Effector CD4-positive, alpha-beta T cell (primary cell): ENCODE measurements at places on chromosomes 4 and X.

DNA sequence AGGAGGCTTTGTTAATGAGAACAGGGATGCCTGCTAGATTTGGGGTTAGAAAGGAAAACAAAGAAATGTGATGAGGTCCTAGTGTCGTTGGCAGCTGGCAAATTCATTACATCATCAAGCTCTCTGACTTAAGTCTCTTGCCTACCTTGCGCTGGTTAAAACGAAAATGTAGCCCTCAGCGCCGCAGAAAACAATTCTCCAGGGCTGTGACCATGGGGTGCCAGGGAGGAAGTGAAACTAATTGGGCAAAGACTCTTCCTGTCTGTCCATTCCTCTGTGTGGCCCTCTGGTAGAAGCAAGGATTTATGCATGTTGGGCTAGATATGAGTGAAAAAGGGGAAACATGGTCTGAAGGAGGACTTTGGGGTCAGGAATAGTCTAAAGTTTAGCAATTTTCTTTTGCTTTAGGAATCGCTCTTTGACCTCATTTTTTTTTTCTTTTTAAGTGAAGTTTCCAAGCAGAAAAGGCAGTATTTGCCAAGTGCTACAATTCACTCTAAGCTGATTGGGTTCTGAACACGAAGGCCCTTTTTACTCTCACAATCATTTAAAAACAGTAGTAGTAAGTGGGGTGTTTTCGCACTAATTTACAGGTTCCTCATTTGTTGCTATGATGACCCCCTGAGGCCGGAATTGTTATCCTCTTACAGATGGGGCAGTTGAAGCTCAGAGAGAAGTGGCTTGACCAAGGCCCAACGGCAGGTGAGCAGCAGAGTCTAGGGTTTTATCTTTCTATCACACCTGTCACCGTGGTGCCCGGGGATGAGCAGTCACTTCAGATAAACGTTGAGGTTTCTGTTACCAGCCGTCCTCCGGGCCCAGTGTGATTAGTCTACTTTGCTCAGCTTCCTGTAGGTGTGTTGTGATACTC lies 27.3 kb upstream of the CHRNA9 start:
- DNase-seq = peak; percentile 68

DNA sequence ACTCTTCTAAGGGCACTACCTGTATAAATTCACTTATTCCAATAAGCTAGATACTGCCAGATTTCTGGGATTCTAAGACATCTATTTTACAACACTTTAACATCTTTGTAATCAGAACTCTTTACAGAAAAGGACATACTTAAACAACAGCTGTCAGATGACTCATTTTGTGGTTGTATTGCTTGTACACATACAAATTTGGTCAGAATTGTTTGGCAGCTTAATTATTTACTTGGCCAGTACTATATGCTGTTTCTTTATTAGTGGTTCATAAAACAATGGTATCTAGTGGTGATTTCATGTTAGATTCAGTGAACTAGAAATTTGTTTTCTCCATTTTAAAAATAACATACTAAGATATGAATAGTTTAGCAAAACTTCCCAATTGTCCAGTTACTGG lies 27.2 kb downstream of the PALLD start:
- no peak for DNase-seq

- DNase-seq = no peak
These were observed 43.9 kb downstream of the MBNL3 start for GRCh38 chrX:132444936-132445335.

DNA sequence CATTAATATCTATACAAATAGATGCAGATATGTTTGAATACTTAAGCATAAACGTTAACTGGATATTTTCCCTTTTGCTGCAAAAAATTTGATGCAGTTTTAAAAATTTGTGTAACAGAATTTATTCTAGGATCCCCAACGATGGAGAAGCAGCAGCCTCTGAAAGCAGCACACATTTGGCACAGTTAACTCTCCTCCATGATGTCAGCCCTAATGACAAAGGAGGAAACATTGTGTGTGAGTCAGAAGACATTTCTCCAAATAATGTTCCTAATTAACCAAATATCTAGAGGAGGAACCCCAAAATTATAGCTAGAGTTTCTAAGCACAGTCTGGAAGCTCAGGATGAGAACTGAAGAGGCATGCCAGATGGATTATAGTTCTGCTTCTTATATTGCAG lies 281.9 kb upstream of the MAD2L1 start:
- no peak for DNase-seq

DNA sequence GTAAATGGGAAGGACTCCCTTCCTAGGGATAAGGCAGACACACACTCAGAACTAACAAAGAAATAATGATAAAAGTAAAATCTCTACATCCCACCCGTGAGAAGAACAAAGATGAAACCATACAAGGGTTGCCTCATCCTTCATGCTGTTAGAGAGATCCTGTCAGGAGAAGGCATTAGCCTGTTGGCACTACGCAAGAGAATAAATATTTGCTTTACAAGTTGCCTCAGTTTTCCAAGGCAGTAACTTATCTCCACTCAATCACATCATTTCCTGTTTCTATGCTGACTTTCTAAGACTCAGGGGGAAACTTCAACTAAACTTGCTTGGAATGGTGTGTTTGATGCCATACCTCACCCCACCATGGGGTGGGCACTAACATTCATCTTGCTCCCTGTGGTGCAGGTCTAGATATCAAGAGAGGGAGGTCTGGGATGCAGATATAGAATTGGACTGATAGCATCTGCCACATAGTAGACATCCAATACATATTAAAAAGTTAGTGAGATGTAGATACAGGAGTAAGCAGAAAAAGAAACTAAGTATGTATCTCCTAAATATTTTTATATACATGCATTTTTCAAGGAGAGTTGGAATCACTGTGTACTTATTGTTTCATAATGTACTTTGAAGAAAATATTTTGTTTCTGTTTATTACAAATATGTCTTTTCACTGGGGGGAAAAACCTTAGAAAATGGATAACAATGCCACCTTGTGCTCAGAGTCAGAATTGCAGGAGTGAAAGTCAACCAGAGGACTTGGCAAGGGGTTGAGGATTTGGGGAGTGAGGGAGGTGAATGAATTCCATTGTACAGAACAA lies 57.2 kb upstream of the BEX4 start:
- no peak for DNase-seq

DNA sequence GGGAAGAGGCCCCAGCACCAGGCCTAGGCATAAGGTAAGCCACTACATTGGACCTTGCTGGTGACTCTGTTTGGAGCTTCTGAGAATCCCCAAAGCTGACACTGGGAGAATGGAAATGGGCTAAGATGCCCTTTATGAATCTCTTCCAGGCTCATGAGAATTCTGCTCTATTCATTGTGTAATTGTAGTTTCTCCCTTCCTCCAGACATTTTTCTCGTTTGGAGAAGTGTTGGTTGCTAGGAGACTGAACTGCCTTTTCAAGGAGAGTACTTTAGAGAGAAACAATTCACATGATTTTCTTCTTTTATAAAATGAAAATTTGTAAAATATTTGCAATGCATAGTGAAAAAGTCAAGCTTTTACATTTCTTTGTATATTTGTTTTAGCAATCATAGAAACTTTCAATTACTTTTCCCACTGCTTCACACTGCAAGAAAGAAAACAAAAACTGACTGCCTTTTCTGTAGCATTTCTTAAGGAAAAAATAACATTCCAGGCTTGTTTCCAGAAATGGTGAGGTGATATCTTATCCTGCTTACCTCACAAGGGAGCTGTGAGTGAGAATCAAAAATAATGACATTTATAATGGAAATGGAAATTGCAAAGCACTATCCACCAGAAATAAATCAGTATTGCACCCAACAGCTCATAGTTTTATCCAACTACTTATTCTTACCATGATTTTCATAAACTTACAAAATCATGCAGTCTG lies 24.9 kb upstream of the DCHS2 start:
- no peak for DNase-seq

- no peak for DNase-seq
These were observed 33.6 kb upstream of the TADA2B start for GRCh38 chr4:7009564-7009963.

- no peak for DNase-seq
These were observed 76.0 kb upstream of the MXD4 start for GRCh38 chr4:2337896-2338295.

DNA sequence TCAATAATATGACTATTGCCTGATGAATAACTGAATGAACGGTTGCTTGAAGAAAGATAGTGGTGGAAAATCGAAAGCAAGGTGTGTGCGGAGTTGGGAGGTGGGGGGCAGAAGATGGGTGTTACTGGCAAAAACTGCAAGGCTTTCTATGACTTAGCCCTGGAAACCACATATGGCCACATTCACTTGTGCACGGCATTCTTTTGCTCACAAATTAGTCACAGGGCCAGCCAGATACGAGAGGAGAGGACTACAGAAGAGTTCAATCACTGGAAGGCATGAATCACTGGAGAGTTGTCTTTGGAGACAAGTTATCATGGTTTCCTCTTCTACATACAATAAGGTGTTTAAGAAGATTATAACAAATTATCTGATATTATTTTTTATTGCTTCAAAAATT lies 626.5 kb upstream of the CPEB2 start:
- DNase-seq = no peak

DNA sequence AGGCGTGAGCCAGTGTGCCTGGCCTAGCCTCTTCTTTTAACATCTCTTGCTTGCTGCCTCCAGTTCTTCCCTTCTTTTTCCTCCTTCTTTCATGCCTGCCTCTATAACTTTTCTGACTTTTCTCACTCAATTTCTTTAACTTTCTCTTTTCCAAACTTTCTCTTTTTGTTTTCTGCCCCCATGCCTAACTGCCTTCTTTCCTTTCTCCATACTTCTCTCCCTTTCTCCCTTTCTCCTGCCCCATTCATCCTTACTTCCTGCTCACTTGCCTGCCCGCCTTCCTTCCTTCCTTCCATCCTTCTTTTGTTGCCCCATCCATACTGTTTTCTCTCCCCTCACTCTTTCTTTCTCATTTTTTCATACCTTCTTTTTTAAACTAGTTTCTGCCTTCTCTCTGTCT lies 105.2 kb downstream of the RBMX2 start:
- DNase-seq = no peak

DNA sequence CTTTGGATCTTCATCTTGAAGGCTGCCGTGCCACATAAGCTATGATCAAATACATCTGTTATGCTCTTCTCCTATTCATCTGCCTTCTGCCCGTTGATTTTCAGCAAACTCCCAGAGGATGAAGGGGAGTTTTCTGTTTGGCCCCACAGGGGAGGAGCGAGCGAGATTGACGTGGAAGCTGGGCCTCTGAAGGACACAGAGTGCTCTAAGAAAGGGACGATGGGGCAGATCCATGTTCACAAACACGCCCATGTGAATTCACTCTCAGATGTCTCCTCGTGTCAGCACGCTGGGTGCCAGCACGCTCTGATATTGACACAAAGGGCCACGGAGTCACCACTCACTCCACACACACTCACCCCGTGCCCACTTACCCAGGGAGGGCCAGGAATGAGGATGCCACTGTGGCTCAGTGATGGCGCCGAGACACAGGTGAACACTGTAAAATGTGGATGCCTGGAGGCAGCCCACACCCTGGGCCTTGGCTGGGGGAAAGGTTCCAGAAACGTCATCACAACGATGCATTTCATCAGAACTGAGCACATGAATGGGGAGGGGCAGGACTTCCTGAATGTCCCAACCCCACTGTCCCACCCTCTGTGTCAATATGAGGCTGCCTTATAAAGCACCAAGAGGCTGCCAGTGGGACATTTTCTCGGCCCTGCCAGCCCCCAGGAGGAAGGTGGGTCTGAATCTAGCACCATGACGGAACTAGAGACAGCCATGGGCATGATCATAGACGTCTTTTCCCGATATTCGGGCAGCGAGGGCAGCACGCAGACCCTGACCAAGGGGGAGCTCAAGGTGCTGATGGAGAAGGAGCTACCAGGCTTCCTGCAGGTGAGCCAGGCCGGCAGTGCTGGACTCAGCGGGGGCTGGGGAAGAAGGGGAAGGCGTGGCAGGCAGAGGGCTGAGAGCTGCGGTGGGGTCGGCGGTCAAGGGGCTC lies at the start of gene S100P:
Gene S100P (plus strand): TSS at position 648 of the 946 bp plus-strand sequence. CDS start 55 bp downstream, at position 703.
- DNase-seq = no peak

GRCh38 chrX:21374163-21374993 lies at the start of gene CNKSR2:
Gene CNKSR2 (plus strand): TSS chrX:21374418. CDS start chrX:21374898, 480 bp downstream.
- DNase-seq = peak; percentile 49

DNA sequence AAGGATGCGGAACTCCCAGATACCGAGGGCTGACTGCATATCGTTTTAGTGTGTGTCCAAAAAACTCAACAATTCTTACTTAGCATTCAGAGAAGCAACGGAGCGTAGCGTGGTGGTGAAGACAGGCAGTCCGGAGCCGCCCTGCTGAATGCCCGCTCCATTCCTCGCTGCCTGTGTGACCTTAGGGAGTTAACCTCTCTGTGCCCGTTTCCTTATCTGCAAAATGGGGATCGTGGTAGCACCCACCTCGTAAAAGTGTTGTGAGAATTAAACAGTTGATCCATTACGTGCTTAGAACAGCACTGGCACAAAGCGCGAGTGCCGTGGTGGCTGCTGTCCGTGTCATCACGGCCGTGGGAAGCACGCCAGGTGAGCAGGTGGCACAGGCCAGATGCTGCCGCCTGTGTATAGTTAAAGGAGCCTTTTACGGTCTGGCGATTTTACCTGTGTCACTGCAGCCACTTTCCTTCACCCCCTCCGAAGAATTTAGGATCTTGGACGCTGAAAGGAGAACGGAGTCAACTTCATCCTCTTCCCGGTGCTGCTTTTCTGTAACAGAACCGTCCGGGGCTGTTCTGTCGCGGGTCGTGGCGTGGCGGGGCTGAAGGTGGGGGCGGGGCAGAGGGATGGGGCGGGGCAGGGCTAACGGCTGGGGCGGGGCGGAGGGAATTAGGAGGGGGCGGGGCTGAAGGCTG lies 885 bp downstream of the CCDC110 start:
- DNase-seq = peak; percentile 48

DNA sequence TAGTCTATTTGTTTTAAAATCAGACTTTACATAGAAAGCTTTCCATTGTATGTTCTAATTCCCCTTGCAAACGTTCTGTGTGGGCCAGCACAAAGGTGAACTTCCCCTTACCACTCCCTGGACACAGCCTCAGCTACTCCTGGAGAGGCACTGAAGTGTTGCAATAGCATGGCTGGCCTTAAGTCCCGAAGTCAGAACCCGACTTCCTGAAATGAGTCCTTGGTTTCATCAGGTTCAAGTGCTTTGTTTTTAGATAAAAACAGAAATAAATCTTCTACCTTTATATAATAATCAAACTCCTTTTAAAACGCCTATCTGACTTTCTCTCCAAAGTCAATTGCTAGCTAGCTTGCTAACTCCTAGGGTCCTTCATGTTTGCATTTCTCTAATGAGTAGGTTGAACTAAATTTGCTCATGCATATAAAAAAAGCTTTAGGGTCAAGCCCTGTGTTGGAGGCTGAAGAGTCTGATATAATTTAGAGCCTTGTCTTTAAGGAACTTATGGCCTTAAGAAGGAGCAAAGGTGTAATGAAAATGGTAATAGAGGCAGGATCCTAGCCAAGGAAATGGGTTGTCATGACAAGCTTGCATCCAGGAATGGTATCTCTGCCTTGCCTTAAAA lies 9.0 kb downstream of the BMP3 start:
- DNase-seq = no peak

- no peak for DNase-seq
These were observed 29.7 kb upstream of the LCORL start for GRCh38 chr4:18051281-18051680.

GRCh38 chrX:44674906-44675305 lies 132.2 kb upstream of the FUNDC1 start:
- DNase-seq = no peak

- DNase-seq = no peak
These were observed 67.6 kb upstream of the COX18 start for GRCh38 chr4:73137121-73137520.

- no peak for DNase-seq
These were observed 1206.0 kb upstream of the ADGRL3 start for GRCh38 chr4:59994118-59994517.
